ENCODE measurements at places on chromosomes 3 and 15.

GRCh38 chr3:31448882-31449243 is 83.9 kb upstream of the STT3B start:
- peak; percentile 70 for DNase-seq
- peaks cover 52% of the 10 kb centered on the region for H3K4me1 ChIP-seq
- H3K27ac ChIP-seq, result peak overlapping the region; percentile 74
- H3K27me3 ChIP-seq, result no peaks in the 10 kb centered on the region
- peak overlapping the region; percentile 1 for H3K4me3 ChIP-seq
- H3K36me3 ChIP-seq, result no peaks in the 10 kb centered on the region

DNA sequence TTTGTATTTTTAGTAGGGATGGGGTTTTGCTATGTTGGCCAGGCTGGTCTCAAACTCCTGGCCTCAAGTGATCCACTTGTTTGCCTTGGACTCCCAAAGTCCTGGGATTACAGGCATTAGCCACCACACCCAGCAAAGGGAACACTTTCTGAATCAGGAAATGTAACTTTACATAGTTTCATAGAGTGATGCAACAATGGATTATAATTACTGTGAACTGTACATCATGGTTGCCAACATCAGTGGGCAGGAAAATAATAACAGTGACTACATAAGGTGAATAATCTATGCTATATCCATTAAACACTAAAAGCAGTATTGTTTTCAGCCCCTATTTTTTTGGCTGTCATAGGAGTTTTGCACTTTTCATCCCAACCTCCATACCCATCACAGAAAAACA is 5.0 kb upstream of the KPNA1 start:
- no peak for DNase-seq
- no peaks in the 10 kb centered on the region for H3K4me1 ChIP-seq
- H3K27me3 ChIP-seq, result no peaks in the 10 kb centered on the region
- no peak overlapping the region for H3K27ac ChIP-seq
- no peaks in the 10 kb centered on the region for H3K36me3 ChIP-seq
- H3K4me3 ChIP-seq, result no peak overlapping the region

GRCh38 chr3:8320711-8321458 is 180.7 kb upstream of the LMCD1 start:
- no peaks in the 10 kb centered on the region for H3K4me1 ChIP-seq
- no peaks in the 10 kb centered on the region for H3K36me3 ChIP-seq
- no peaks in the 10 kb centered on the region for H3K27me3 ChIP-seq
- H3K4me3 ChIP-seq, result no peak overlapping the region
- no peak for DNase-seq

DNA sequence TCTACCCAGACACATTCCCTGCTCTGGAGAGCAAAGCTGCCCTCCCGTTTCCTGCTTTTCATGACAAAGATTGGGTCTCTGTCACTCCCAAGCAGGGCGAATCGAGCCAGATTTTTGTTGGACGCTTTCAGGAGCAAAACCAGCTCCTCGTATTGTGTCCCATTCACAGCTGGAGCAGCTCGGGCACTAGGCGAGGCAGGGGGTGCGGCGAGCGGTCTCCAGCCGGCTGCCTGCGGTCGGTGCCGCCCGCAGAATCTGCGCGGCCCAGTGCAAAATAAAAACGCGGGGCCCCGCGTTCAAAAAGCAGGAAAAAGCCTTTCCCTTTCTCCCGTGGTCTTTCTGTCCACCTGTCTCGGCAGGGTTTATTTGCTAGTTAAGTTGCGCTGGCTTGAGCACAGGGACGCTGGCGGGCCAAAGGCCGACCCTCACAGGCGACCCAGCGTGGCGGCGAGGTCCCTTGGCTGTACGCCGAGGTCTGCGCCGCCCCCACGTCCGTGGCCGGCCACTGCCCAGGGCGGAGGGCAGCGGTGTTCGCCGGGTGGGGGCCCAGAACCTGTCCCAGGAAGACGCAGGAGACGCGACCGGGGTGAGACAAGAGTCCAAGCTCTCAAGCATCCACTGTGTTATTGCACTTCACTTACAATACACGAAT is 71.2 kb downstream of the CYP19A1 start:
- H3K4me1 ChIP-seq, result peaks cover 15% of the 10 kb centered on the region
- DNase-seq, result no peak
- 0 out of 2 replicates have a peak, but pooled peaks cover 8% of the 10 kb centered on the region for H3K27me3 ChIP-seq
- H3K4me3 ChIP-seq, result no peak overlapping the region

DNA sequence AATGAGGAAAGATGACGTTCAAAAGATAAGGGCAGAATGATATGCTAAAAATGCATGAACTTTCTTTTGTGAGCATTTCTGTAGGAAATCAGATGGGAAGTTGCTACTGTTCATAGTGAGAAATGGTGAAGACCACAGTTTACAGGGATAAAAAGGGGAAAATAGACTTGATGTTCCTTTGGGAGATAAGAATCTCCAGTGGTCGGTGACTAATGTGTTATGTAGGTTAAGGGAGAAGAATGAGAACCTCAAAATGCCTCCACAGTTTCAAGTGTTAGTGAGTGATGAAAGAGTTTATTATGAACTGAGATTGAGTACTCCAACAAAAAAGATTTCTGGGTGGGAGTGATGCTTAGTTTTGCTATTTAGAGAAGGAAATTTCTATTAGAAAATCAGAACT is 247.2 kb downstream of the LSAMP start:
- no peaks in the 10 kb centered on the region for H3K27me3 ChIP-seq
- no peak for DNase-seq
- no peak overlapping the region for H3K4me3 ChIP-seq
- no peaks in the 10 kb centered on the region for H3K4me1 ChIP-seq
- no peak overlapping the region for H3K27ac ChIP-seq

GRCh38 chr3:177589911-177590381 is 392.7 kb upstream of the TBL1XR1 start:
- H3K27me3 ChIP-seq, result no peaks in the 10 kb centered on the region
- no peak overlapping the region for H3K27ac ChIP-seq
- H3K4me1 ChIP-seq, result peaks cover 23% of the 10 kb centered on the region
- peak; percentile 62 for DNase-seq
- H3K36me3 ChIP-seq, result no peaks in the 10 kb centered on the region
- H3K4me3 ChIP-seq, result no peak overlapping the region

GRCh38 chr3:32961189-32961715 is 9.8 kb downstream of the CCR4 start:
- no peaks in the 10 kb centered on the region for H3K4me1 ChIP-seq
- no peak overlapping the region for H3K27ac ChIP-seq
- no peaks in the 10 kb centered on the region for H3K36me3 ChIP-seq
- no peak overlapping the region for H3K4me3 ChIP-seq
- no peak for DNase-seq

GRCh38 chr3:23518441-23518840 is 287.3 kb upstream of the UBE2E1 start:
- H3K4me3 ChIP-seq, result no peak overlapping the region
- H3K4me1 ChIP-seq, result no peaks in the 10 kb centered on the region

GRCh38 chr15:41594801-41595746 is 36.1 kb downstream of the TYRO3 start:
- H3K4me3 ChIP-seq, result no peak overlapping the region
- no peak for DNase-seq
- no peak overlapping the region for H3K27ac ChIP-seq
- no peaks in the 10 kb centered on the region for H3K36me3 ChIP-seq
- H3K4me1 ChIP-seq, result no peaks in the 10 kb centered on the region

DNA sequence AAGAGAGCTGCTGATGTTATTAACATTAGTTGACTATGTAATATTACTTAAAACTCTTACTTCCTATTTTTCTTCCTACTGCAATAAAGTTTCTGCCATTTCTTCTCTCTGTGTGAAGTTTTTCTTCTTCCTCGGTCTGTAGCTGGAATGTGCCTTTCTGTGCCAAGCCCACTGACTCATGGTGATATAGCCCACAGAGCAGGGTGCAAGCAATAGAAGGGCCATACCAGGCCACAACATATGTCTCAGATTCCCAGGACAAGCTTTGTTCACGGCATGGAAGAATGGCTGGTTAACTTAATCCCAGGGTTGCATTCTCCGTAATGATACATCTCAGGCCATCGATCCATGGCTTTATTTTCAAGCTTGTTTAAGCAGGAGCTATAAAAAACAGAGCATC is 815.3 kb downstream of the TUSC7 start:
- no peaks in the 10 kb centered on the region for H3K27me3 ChIP-seq
- no peak overlapping the region for H3K4me3 ChIP-seq
- no peaks in the 10 kb centered on the region for H3K4me1 ChIP-seq

DNA sequence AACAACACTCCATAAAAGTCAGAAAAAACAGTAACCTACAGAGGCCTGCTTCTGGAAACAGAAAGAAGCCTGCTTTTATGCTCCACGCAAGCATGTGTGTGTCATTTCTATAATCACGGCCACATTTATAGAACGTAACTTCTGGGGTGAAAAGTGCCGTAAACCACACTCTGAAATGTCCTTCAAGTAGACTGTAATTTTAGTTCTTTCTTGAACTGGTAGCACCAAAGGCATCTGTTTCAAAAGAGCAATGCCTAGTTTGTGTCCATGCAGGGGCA is 19.5 kb upstream of the CMTM7 start:
- H3K4me3 ChIP-seq, result no peak overlapping the region
- DNase-seq, result no peak
- no peaks in the 10 kb centered on the region for H3K27me3 ChIP-seq
- H3K36me3 ChIP-seq, result no peaks in the 10 kb centered on the region
- H3K27ac ChIP-seq, result no peak overlapping the region

DNA sequence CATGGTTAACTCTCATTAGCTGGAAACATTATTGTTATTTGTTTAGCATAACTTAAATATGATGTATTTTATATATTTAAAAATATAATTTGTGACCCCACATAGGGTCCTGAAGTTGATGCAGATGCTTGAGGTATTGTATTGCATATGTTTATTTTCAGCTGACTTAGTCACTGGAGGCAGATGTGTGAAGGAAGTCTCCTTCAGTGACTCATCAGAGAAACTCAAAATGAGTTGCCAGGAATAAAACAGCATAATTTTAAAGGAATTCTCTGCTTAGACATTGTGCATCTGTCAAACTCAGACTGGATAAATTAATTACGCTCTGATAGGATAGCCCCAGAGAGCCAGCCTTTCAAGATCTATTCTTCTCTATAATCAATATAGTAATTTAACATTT is 7.9 kb upstream of the OR4F6 start:
- H3K4me3 ChIP-seq, result no peak overlapping the region
- no peak for DNase-seq
- H3K27me3 ChIP-seq, result no peaks in the 10 kb centered on the region

GRCh38 chr3:40470701-40471100 is 6.2 kb upstream of the ZNF619 start:
- no peak overlapping the region for H3K4me3 ChIP-seq
- DNase-seq, result no peak
- H3K4me1 ChIP-seq, result no peaks in the 10 kb centered on the region
- H3K36me3 ChIP-seq, result no peaks in the 10 kb centered on the region

DNA sequence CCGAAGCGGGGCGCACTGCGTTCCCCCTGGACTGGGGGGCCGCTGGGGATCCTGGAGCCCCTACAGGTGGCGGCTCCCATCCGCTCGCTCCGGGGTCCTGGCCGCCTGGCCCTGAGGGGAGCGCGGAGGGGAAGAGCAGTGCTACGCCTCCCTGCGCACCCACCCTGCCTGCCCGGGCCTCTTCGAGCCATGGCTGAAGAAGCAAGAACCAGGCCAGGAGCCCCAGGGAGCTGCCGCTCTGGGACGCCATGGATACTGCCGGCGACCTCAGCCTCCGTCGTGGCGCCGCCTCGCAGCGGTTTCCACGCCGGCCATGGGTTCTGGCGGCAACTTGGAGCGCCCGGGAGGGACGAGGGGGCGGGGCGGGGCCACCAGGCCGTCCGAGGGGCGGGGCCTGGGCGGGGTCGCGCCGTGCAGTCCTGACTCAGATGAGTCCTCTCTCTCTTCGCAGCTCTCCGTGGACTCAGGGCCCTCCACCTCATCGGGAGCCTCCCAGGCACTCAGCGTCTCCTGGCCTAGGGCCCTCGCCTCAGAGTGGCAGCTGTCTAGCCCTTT is 50.9 kb downstream of the MYL3 start:
- H3K4me1 ChIP-seq, result peaks cover 15% of the 10 kb centered on the region
- peak; percentile 44 for DNase-seq
- H3K36me3 ChIP-seq, result no peaks in the 10 kb centered on the region

DNA sequence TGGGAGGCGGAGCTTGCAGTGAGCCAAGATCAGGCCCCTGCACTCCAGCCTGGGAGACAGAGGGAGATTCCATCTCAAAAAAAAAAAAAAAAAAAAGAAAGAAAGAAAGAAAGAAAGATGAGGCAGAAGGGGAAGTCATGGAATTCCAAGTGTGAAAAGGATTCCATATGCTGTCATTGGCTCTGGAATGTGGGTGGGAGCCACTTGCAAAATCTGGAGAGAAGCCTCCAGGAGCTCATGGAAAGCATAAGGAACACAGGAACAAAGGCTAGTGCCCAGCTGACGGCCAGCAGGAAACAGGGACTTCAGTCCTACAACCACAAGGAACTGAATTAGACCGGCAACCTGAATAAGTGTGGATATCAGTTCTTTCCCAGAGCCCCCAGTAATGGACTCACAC is 12.5 kb upstream of the TRAK1 start:
- no peaks in the 10 kb centered on the region for H3K36me3 ChIP-seq
- H3K4me1 ChIP-seq, result peaks cover 34% of the 10 kb centered on the region
- no peak overlapping the region for H3K27ac ChIP-seq

- H3K4me1 ChIP-seq, result 0 out of 2 replicates have a peak, but pooled peaks cover 6% of the 10 kb centered on the region
- no peak overlapping the region for H3K27ac ChIP-seq
- no peaks in the 10 kb centered on the region for H3K36me3 ChIP-seq
- DNase-seq, result no peak
- no peak overlapping the region for H3K4me3 ChIP-seq
Observed at GRCh38 chr3:124888482-124889441, 1.6 kb upstream of the ITGB5 start.

- H3K4me3 ChIP-seq, result no peak overlapping the region
- DNase-seq, result no peak
- H3K27me3 ChIP-seq, result no peaks in the 10 kb centered on the region
- H3K27ac ChIP-seq, result no peak overlapping the region
Observed at GRCh38 chr3:15781637-15782402, 16.0 kb downstream of the ANKRD28 start.

- no peaks in the 10 kb centered on the region for H3K36me3 ChIP-seq
- DNase-seq, result no peak
- H3K4me1 ChIP-seq, result no peaks in the 10 kb centered on the region
- H3K4me3 ChIP-seq, result no peak overlapping the region
- no peak overlapping the region for H3K27ac ChIP-seq
- H3K27me3 ChIP-seq, result no peaks in the 10 kb centered on the region
Observed at GRCh38 chr3:170523248-170523647, 62.6 kb downstream of the SLC7A14 start.

- peaks cover 5% of the 10 kb centered on the region for H3K36me3 ChIP-seq
- H3K27ac ChIP-seq, result no peak overlapping the region
Observed at GRCh38 chr3:9420850-9421549, 23.6 kb downstream of the SETD5 start.

DNA sequence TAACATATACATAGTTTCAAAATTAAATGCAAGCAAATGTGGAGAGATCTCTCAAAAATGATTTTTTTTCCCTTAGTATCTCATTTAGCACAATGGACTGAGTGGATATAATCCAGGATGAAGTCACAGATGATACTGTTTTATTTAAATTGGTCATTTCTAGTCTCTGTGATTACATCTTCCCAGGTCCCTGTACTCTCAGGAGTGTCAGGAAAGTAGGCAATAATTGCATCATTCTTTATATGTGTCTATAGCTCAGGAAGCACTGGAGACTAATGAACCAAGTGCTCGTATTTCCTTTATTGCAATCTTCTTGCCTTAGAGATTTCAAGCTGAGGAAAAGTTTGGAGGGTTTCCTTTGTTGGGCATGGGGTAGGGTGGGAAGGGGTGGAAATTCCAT is 309.4 kb upstream of the THRB start:
- no peaks in the 10 kb centered on the region for H3K36me3 ChIP-seq
- H3K4me1 ChIP-seq, result no peaks in the 10 kb centered on the region
- no peak for DNase-seq
- no peaks in the 10 kb centered on the region for H3K27me3 ChIP-seq

- H3K36me3 ChIP-seq, result no peaks in the 10 kb centered on the region
- H3K4me1 ChIP-seq, result no peaks in the 10 kb centered on the region
- DNase-seq, result no peak
Observed at GRCh38 chr15:82895983-82896382, 56.5 kb downstream of the HOMER2 start.

All from MM.1S (cell line).